ENCODE measurements at places on chromosomes 6 and 20. TPM values are rescaled to one million over a fixed set of nuclear protein-coding genes. Genes with fewer than 3 reads are reported as not detected.

The ADGB gene
- total RNA-seq = not detected

DNA sequence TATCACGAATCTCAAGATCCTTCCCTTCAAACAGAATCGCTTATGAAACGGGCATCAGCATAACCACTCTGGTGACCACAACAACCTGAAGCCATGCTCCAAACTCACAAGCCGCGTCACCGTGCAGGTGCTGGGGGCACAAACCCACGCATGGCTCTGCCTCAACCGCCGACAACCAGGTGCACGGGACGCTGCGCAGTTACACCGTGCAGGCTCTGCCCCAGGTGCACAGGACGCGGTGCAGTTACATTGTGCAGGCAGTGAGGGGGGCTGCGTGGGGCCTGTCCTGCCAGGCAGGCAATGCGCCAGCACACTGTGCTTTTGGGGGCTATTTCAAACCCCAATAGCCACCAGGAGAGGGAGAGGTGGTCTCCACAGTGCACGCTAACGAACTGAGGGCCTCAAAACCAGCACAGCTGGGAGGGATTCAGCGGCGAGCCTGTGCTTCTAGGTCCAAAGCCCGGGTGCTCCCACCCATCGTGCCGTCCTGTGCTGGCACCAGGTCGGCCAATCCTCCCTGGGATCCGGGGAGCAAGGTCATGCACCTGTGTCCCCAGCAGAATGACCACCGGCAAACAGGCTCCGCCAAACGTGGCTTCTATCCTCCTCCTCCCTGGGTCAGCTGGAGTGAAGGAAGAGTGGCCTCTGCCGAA, 35.8 kb downstream of the ZBTB46 start:
- no peak for DNase-seq

GRCh38 chr6:88992741-88993552, 29.5 kb upstream of the RNGTT start:
- DNase-seq = no peak

The MACROD2 gene
- total RNA-seq = 11.9 TPM

DNA sequence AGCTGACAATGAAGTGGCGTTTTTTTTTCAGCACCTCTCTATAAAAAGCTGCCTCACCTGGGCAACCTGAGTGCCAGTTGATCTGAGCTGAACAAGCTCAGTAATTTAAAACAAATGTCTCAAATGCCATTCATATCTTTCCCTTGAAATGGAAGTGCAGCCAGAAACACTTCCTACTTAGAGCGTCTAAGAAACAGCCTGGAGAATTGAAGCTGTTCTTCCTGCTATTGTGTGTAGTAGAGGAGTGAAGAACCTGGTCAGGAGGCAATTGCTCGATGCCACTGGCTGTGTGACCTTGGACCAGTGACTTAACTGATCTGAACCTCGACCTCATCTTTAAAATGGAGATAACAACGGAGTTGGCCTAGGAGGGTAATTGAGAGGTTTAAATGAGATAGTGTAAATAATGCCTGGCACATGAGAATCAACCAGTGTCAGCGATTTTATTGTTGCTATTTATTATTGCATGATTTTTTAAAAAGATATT, 95.4 kb upstream of the FOXQ1 start:
- no peak for DNase-seq

The ANKEF1 gene
- total RNA-seq = 8.3 TPM

GRCh38 chr6:56093776-56094175, 153.6 kb downstream of the COL21A1 start:
- DNase-seq = no peak

DNA sequence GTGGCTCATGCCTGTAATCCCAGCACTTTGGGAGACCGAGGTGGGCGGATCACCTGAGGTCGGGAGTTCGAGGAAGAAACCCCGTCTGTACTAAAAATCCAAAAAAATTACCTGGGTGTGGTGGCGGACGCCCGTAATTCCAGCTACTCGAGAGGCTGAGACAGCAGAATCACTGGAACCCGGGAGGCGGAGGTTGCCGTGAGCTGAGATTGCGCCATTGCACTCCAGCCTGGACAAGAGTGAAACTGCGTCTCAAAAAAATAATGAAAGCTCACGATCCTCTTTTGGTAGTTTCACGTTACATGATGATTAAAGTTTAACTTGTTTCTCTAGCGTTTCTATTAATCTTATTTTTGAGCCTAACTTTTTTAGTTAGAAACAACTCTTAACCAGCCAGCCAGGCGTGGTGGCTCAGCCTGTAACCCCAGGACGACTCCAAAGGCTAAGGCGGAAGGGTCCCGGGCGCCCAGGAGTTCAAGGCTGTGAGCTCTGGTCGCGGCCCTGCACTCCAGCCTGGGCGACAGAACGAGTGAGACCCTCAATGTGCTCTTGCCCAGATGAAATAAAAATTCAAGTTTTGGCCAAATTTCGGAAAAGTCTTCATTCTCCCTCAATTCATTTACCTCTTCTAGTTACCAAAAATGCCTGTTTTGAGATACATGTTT, 1.2 kb upstream of the WRNIP1 start:
- no peak for DNase-seq

The DEFB124 gene
- total RNA-seq = not detected

The ADTRP gene
- not detected for total RNA-seq

- DNase-seq = no peak
Observed at GRCh38 chr6:170405311-170405975, 98.9 kb downstream of the FAM120B start.

The STX7 gene
- 35.4 TPM for total RNA-seq

- DNase-seq = no peak
Observed at GRCh38 chr20:16415071-16416053, 157.9 kb downstream of the KIF16B start.

- no peak for DNase-seq
Observed at GRCh38 chr6:51398064-51398705, 579.5 kb downstream of the TFAP2B start.

GRCh38 chr20:37991157-37991866, 41.9 kb downstream of the TTI1 start:
- no peak for DNase-seq

The RGS17 gene
- total RNA-seq = 4.8 TPM

The C20orf202 gene
- total RNA-seq = not detected

GRCh38 chr20:53800883-53801604, 207.4 kb upstream of the ZNF217 start:
- DNase-seq = peak; percentile 15

DNA sequence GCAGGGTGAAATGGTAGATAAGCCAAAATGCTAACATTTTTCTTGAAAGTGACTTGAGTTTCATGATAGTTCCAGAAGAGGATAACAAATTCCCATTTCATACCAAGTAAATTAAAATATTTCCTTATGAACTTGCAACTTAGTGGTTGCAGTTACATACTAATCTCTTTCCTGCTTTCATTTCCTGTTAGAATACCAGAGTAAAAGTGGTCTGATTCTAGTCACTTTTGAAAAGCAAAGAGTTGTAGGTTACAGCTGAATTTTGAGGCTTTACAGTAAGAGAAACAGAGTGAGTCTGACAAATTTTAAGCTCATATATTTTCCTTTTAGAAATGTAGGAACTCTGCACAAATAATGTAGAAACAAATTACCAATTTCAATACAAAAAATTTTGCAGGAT, 117.4 kb downstream of the ZFAND3 start:
- no peak for DNase-seq

- DNase-seq = no peak
Observed at GRCh38 chr6:42370323-42370985, 81.3 kb downstream of the TRERF1 start.

GRCh38 chr20:60304931-60305330, 346.7 kb downstream of the CDH26 start:
- no peak for DNase-seq

- DNase-seq = peak; percentile 26
Observed at GRCh38 chr20:64055893-64056638, 6.6 kb upstream of the SOX18 start.

- DNase-seq = no peak
Observed at GRCh38 chr6:162636167-162636566, 91.4 kb downstream of the PRKN start.

- no peak for DNase-seq
Observed at GRCh38 chr20:51142448-51142847, 119.5 kb upstream of the KCNG1 start.

GRCh38 chr6:161271343-161272030, 2.4 kb downstream of the AGPAT4 start:
- DNase-seq = peak; percentile 46

DNA sequence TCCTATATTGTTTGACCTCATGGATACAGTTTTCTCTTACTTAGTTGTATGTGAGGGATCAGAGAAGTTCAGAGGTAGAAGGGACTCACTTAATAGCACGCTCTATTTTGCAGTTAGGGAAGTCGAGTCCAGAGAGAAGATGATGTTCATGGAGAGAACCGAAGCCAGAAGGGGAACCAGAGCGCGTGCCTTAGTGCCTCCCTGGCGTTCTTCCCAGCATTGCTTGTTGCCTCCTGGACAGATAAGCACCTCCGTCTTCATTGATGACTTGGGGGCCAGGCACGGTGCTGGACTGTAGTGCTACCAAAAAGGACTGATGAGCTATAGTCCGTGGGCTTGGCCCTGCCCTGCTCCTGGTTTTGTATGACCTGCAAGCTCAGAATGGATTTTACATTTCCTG, 109.8 kb downstream of the RPP40 start:
- DNase-seq = no peak

The HFE gene
- total RNA-seq = 1.5 TPM

- peak; percentile 11 for DNase-seq
Observed at GRCh38 chr20:59157961-59158541, 5.6 kb upstream of the ZNF831 start.

GRCh38 chr20:20448881-20449280, 81.0 kb downstream of the INSM1 start:
- no peak for DNase-seq

The NKAPL gene
- total RNA-seq = not detected

The PPP1R14C gene
- total RNA-seq = 0.26 TPM

DNA sequence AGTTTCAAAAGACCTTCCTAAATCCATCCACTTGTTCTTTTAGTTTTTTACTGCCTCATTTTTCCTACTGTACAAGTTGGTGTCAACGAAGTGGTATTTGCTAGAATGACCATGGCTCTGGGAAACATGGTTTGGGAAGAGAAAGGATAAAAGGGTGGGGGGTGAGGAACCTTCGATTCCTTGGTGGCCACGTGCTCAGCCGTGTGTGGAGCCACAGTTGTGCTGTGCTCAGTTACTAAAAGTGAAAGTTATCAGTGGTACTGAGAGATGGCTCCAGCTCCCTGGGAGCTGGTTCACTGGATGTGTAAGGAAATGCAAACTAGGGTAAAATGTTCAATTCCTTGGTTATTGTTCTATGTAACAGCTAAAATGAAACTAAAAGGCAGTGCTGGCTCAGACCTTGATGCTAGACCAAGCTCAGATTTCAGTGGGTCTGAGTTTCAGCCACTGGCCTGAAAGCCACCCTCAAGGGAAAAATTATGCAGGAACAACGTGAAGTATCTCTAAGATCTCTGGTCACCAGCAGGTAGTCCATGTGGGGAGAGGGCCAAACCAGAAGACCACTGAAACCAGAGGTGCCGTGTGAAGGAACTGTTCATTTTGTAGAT, 7.4 kb upstream of the SLC22A2 start:
- DNase-seq = no peak

The SPAG4 gene
- total RNA-seq = 3.3 TPM

The PACRG gene
- total RNA-seq = 0.30 TPM

DNA sequence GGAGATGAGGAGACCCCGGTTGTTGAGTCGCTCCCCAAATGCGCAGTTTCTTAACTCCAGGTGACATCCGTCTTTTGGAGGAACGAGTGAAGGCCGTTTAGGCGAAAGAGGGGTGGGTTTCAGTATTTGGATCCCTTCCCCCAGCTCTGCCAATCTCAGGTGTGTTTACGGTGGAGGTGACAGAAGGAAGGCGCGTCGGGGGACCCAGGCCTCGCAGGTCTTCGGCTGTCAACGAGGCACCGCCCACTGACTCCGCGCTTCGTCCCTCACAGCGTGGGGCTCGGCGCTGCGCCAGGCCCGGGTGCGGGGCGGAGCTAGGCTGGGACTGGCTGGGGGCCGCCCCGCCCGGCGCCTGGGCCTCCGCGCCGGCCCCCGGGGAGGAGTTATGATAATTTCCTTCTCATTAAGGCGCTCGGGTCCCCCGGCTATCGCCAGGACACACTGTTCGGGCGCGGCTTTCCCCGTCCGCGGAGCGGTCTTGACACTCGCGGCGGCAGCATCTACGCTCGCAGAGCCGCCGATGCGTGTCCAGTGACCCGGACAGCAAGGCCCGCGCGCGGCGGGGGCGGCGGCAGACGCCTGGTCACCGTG, at the start of gene TFAP2C:
TFAP2C (plus strand) TSS at position 434 of the 591 bp plus-strand sequence. CDS start 239 bp downstream, outside the sequence.
- peak; percentile 82 for DNase-seq

GRCh38 chr6:12848964-12849808, 132.6 kb downstream of the PHACTR1 start:
- DNase-seq = peak; percentile 40

- DNase-seq = peak; percentile 100
Observed at GRCh38 chr20:50731055-50731929, at the start of gene PARD6B. TSS of gene PARD6B (plus strand) at chr20:50731580. CDS start at chr20:50731787, 207 bp downstream.

DNA sequence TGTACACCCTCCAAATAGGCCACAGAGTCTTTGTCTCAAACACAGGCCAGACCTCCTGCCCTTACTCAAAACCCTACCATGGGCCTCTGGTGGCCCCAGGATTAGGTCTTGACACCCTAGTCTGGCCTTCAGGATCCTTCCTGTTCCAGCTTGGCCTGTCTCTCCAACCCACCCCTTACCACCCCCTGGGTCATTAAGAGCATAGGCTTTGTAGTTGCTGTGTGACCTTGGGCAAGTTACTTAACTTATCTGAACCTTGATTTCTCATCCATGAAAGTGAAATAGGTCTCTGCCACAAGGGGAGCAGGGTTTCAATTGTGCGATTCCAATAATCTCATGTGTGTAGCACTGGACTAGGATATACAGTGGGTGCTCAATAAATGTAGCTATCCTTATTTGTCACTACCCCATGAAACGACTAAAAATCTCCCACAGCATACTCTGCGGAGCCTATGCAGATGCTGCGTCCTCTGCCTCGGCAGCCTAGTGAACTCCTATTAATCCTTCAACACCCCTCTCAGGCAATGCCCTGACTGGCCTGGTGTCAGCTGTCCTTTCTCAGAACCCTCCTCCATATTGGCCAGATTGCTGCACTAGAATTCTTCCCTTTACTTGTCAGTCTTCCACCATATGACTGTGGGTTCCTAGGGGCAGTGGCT, 39.7 kb upstream of the NOL4L start:
- no peak for DNase-seq

DNA sequence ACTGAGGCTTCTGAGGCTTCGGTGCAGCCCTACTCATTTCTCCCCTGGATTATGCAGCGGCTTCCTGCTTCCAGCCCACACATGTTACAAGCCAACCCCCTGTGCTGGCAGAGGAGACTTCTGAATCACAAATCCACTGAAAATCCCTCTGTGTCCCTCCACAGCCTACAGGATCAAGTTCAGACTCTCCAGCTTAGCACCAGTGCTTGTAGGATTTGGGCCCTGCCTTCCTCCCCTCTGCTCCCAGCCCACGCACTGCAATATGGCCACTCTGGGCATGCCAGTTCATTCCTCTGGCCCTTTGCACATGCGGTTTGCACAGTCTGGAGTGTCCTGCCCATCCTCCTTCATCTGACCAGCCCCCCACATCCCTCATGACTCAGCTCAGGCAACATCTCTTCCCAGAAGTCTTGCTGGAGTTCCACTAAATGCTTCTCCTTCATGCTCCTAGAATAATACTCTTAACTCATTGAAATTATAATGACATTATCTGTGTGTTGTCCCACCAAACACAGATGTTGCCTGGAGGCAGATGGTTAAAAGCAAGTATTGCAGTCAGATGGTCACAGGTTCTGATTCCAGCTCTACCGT, 15.9 kb upstream of the MDGA1 start:
- DNase-seq = no peak

GRCh38 chr6:99790679-99791078, 184.0 kb downstream of the PRDM13 start:
- no peak for DNase-seq

- DNase-seq = peak; percentile 15
Observed at GRCh38 chr6:72084992-72085569, 198.7 kb downstream of the RIMS1 start.

The SNAI1 gene
- total RNA-seq = 4.0 TPM

All from neural progenitor cell (in vitro differentiated cells).